ENCODE measurements at places on chromosomes 12 and 14. TPM values are rescaled to one million over a fixed set of nuclear protein-coding genes. Genes with fewer than 3 reads are reported as not detected.

MMP19 gene
- polyA plus RNA-seq: 3.8 TPM

KCNMB4 gene
- polyA plus RNA-seq: 14.5 TPM

PRKAG1 gene
- 57.6 TPM for polyA plus RNA-seq

KRT83 gene
- polyA plus RNA-seq: not detected

RPGRIP1 gene
- polyA plus RNA-seq: 1.2 TPM

CDC42BPB gene
- polyA plus RNA-seq: 57.8 TPM

All from hindlimb muscle (tissue), 1 donor.